ENCODE measurements at places on chromosomes 7 and 10. TPM values are rescaled to one million over a fixed set of nuclear protein-coding genes. Genes with fewer than 3 reads are reported as not detected.
A peak's percentile ranks its signal among the peaks of the same experiment; 100 is the strongest.

DNA sequence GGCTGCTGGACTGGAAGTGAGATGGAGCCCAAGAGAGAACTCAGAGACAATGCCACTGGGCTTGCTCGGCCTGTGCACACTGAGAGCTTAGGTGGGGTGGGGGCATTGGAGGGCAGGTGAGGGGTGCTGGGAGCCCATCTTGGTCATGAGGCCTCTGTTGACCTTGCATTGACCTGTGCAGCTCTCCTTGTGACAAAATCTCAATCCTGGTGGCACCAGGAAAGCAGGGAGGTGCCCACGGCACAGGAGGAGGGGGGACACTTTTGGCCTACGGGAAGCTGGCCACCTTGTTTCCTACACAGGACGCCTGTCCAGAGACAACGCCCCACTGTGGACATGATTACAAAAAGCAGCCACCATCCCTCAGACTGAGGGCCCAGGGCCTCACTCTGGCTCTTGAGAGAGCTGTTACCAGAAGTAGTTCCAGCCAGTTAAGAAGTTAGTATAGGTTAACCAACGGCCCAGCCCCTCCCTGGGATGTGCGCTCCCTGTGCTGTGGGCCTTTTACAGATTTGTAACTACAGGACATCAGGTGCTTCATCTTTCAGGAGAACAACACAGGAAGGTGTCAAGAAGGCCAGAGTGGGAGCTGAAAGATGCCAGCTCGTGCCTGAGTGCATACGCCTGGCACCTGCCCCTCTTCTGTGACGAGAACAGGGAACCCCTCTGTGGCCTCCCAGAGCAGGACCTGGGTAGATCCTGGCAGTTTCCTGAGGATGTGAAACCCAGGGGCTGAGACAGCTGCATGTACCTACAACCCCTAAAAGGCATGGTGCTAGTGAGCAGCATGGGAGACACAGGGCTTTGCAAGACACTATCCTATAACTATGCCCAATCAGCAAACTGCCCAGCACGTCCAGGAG lies 10.3 kb downstream of the PKD1L1 start:
- no peaks in the 10 kb centered on the region for H3K36me3 ChIP-seq
- no peak overlapping the region for H3K27ac ChIP-seq
- no peaks in the 10 kb centered on the region for H3K27me3 ChIP-seq
- no peaks in the 10 kb centered on the region for H3K4me1 ChIP-seq
- H3K4me3 ChIP-seq = no peak overlapping the region

GRCh38 chr10:17425584-17426262 lies 28.7 kb downstream of the ST8SIA6 start:
- DNase-seq = peak; percentile 48
- no peaks in the 10 kb centered on the region for H3K36me3 ChIP-seq
- no peaks in the 10 kb centered on the region for H3K27me3 ChIP-seq
- peaks cover 80% of the 10 kb centered on the region for H3K4me1 ChIP-seq

GRCh38 chr10:42876476-42876875 lies 93.9 kb downstream of the BMS1 start:
- H3K27ac ChIP-seq = no peak overlapping the region
- H3K27me3 ChIP-seq = no peaks in the 10 kb centered on the region
- H3K36me3 ChIP-seq = no peaks in the 10 kb centered on the region
- H3K4me1 ChIP-seq = no peaks in the 10 kb centered on the region

DNA sequence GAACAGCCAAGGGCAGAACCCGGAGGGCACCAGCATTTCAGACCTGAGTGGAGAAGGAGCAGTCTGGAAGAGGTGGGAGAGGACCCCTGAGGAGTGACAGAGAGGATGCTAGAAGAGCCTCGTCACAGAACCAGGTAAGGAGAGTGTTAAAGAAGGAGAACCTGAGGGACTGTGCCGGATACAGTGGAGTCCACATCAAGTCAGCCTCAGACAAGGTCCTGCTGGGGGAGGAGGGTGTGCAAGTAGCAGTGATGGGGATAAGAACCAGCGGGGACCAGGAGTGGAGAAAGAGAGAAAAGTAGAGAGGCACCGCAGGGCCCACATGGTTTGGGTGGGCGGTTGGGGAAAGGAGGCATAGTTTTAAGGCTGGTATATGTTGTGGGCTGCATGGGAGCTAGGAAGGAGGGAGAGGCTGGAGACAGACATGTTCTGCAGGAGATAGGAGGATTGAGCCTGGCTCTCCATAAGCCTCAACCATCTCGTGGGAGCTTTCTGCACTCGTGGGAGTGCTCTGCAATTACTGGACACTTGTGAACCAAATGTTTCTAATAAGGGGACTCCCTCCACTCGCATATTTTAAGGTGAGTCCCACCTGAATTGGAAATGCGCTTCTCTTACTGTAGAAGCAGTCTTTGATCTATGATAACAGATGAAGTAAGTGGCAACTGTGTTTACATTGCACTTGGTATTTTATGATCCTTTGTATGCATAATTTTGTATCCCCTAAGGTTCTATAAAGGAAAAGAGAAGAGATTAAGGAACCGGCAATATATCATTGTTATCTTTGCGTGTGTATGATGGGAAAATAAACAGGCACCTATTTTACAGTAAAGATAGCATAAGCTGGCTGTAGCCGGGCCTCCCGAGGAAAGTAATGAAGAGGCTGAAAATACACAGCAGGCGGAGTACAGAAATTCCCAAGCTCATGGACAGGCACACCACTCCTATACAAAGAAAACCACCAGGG lies 154.8 kb downstream of the ADAM12 start:
- no peaks in the 10 kb centered on the region for H3K4me1 ChIP-seq
- no peaks in the 10 kb centered on the region for H3K36me3 ChIP-seq
- no peaks in the 10 kb centered on the region for H3K27me3 ChIP-seq
- H3K27ac ChIP-seq = no peak overlapping the region

DNA sequence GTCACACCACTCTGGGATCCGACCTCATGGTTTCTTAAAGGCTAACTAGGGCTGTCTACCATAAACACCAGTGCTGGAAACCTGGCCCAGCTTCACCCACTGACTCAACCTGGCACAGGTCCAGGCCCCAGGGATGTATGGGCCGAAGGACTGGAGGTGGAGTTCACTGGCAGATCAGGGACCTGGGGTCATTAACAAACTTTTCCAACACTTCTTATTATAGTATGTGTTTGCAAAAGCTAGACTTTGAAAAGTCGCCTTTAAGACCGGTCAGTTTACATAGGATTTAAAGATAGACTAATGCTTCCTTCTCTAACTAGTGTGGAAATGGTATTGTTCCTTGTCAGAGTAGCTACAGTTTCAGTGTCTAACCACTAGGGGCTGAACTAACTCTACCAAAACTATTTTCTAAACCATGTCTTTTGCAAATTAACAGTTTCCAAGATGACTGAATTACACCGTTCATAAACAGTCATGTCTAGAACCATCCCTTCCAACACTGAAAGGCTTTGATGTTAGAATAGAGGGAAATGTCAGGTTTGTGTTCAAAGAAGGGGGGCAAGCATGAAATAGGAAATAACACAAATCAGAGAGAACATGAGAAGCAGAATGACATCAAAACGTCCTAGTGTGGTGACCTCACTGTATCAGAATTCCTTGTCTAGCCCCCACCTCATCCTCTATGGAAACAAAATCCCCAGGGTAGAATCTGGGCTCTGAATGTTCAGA lies 29.7 kb downstream of the STN1 start:
- H3K27ac ChIP-seq = peak overlapping the region; percentile 11
- H3K4me3 ChIP-seq = no peak overlapping the region
- peak; percentile 43 for DNase-seq
- H3K4me1 ChIP-seq = peaks cover 22% of the 10 kb centered on the region
- no peaks in the 10 kb centered on the region for H3K27me3 ChIP-seq

- H3K27me3 ChIP-seq = no peaks in the 10 kb centered on the region
- H3K4me3 ChIP-seq = no peak overlapping the region
- DNase-seq = no peak
- no peaks in the 10 kb centered on the region for H3K36me3 ChIP-seq
- peaks cover 19% of the 10 kb centered on the region for H3K4me1 ChIP-seq
Measured at GRCh38 chr7:150923196-150923595, 54.9 kb downstream of the KCNH2 start.

DNA sequence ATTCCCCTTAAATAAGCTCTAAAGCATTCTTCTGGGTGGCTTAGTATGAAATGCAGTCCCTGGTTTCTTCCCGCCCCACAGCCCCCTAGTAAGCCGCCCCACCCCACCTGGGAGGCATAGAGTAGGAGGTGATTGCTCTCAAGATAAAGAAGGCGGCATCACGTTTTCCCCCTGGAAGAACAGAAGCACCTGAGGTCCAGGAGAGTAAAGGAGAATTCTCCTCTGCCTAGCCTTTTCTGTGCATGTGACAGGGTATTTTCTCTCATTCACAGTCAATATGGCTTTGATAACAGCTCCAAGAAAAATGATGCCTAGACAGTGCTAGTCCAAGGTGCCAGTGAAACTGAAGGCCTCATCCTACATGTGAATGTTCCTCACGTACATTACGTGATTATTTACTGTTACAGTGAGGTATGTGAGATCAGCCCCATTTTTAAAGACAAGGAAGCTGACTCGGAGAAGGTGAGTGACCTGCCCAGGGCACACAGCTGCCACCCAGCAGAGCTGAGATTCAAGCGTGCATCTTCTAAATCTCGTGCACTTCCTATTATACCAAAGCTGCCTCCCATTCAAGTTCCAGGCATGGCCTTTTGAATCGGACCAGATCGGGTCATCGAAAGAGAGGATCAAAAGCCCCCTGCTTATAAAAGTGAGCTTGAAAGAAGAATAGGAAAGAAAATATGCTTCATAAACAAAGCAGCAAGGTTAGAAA lies 59.4 kb downstream of the FAM171A1 start:
- H3K4me3 ChIP-seq = no peak overlapping the region
- H3K27me3 ChIP-seq = no peaks in the 10 kb centered on the region
- no peaks in the 10 kb centered on the region for H3K36me3 ChIP-seq
- H3K4me1 ChIP-seq = no peaks in the 10 kb centered on the region
- DNase-seq = no peak

- no peaks in the 10 kb centered on the region for H3K36me3 ChIP-seq
- DNase-seq = no peak
- no peaks in the 10 kb centered on the region for H3K27me3 ChIP-seq
Measured at GRCh38 chr10:637771-638195, 51.7 kb downstream of the DIP2C start.

DNA sequence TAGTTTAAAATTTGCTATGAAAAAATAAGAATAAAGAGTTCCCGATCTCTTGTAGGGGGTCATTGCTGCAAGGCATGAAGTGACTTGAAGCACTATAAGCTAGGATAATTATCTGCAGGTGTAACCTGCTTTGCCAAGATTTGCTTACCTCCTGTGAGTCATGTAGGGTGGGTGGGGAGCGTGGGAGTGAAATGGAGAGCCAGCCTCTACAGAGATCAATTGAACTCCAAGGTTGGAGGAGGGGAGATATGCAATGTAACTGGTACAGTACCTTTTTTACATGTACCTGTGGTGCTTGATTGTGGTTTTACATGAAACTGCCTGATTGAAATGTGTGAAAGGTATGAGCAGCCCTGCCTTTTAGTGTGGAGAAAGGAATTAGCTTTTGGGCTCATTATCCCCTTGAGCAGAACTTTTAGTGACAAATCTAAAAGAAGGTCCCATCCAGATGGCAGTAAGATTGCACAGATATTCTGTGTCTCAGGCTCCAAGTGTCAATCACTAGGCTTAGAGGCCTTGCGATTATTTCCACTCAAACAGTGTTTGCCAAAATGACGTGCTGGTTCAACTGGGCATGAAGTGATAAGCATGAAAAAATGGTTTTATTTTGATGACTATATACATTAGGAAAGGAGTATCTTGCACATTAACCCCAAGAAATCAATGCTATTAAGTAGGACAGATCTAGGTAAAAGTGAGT lies 138.6 kb upstream of the GRB10 start:
- H3K36me3 ChIP-seq = no peaks in the 10 kb centered on the region
- DNase-seq = no peak
- H3K4me3 ChIP-seq = no peak overlapping the region
- H3K4me1 ChIP-seq = no peaks in the 10 kb centered on the region
- no peaks in the 10 kb centered on the region for H3K27me3 ChIP-seq

GRCh38 chr10:52883996-52884871 lies 111.7 kb upstream of the MBL2 start:
- no peak overlapping the region for H3K27ac ChIP-seq
- no peaks in the 10 kb centered on the region for H3K4me1 ChIP-seq
- no peaks in the 10 kb centered on the region for H3K27me3 ChIP-seq
- DNase-seq = no peak

GRCh38 chr7:129123510-129123857 lies 21.0 kb upstream of the TSPAN33 start:
- no peaks in the 10 kb centered on the region for H3K36me3 ChIP-seq
- H3K4me3 ChIP-seq = no peak overlapping the region
- H3K27ac ChIP-seq = no peak overlapping the region
- DNase-seq = no peak
- no peaks in the 10 kb centered on the region for H3K4me1 ChIP-seq

- no peak for DNase-seq
- H3K27ac ChIP-seq = no peak overlapping the region
- H3K36me3 ChIP-seq = no peaks in the 10 kb centered on the region
- no peak overlapping the region for H3K4me3 ChIP-seq
- H3K27me3 ChIP-seq = peaks cover 39% of the 10 kb centered on the region
Measured at GRCh38 chr7:120987280-120987679, 1.2 kb upstream of the CPED1 start.

- no peak overlapping the region for H3K4me3 ChIP-seq
- no peak overlapping the region for H3K27ac ChIP-seq
- no peaks in the 10 kb centered on the region for H3K27me3 ChIP-seq
Measured at GRCh38 chr7:117616694-117617093, 136.9 kb downstream of the CFTR start.

- no peak for DNase-seq
- no peak overlapping the region for H3K27ac ChIP-seq
- no peaks in the 10 kb centered on the region for H3K27me3 ChIP-seq
Measured at GRCh38 chr7:130277763-130278643, 11.3 kb downstream of the CPA2 start.

GRCh38 chr10:103111031-103111917 lies 81.8 kb downstream of the NT5C2 start:
- H3K4me1 ChIP-seq = no peaks in the 10 kb centered on the region
- no peak overlapping the region for H3K4me3 ChIP-seq
- DNase-seq = no peak
- no peaks in the 10 kb centered on the region for H3K27me3 ChIP-seq

DNA sequence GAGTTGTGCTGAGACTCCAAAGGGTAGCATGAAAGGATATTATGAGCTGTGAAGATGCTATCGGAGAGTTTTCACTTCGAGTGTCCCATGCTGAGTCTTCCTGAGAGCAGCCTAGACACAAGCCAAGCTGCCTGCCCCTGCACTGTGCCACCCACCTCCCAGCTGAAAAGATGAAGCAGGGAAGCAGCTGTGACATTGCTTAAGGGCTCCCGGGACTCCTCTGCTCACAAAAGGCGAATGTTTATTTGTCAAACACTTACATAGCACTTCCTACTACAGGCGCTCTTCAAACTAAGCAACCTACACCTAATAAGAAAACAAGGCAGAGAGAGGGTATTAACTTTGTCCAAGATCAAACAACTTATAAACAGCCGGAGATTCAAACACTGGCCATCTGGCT lies 95.6 kb downstream of the OSBPL3 start:
- DNase-seq = no peak
- no peaks in the 10 kb centered on the region for H3K27me3 ChIP-seq
- H3K36me3 ChIP-seq = no peaks in the 10 kb centered on the region
- H3K4me3 ChIP-seq = no peak overlapping the region
- peaks cover 10% of the 10 kb centered on the region for H3K4me1 ChIP-seq
- H3K27ac ChIP-seq = no peak overlapping the region

- no peak overlapping the region for H3K27ac ChIP-seq
- H3K36me3 ChIP-seq = peaks cover 16% of the 10 kb centered on the region
- peaks cover 14% of the 10 kb centered on the region for H3K4me1 ChIP-seq
Measured at GRCh38 chr7:141562972-141563371, 11.8 kb downstream of the AGK start.

Gene OR6B1
- not detected for polyA plus RNA-seq

Gene TMEM273
- 101 TPM for polyA plus RNA-seq

Gene BEND7
- not detected for polyA plus RNA-seq

Gene TLL2
- polyA plus RNA-seq = not detected

Gene EVX1
- not detected for polyA plus RNA-seq

Gene KLHL7
- polyA plus RNA-seq = 30.5 TPM

Gene TMEM178B
- 0.23 TPM for polyA plus RNA-seq

Gene GRB10
- polyA plus RNA-seq = 0.83 TPM

Gene LRIT1
- not detected for polyA plus RNA-seq

Gene EMX2
- not detected for polyA plus RNA-seq
